Motor neuron (in vitro differentiated cells): ENCODE measurements at places on chromosomes 2 and 18. TPM values are rescaled to one million over a fixed set of nuclear protein-coding genes. Genes with fewer than 3 reads are reported as not detected.

ABCB11 gene
- total RNA-seq = 0.05 TPM in 2 replicates

HMSD gene
- total RNA-seq = 0.81 and 1.0 TPM in 2 replicates

WIPF1 gene
- total RNA-seq = 3.7 and 7.1 TPM in 2 replicates

HOXD3 gene
- total RNA-seq = 8.9 and 10.5 TPM in 2 replicates

GPBAR1 gene
- total RNA-seq = 4.8 and 6.9 TPM in 2 replicates

SMAD2 gene
- 97.7 and 104 TPM in 2 replicates for total RNA-seq

CCDC138 gene
- total RNA-seq = 14.0 and 16.2 TPM in 2 replicates

MAL gene
- 57.0 and 62.2 TPM in 2 replicates for total RNA-seq

CAPN14 gene
- 0.11 TPM in 1 of 2 replicates, not detected in the other for total RNA-seq

NAB1 gene
- 29.1 and 37.7 TPM in 2 replicates for total RNA-seq

SLC9A4 gene
- 1.7 and 2.9 TPM in 2 replicates for total RNA-seq

LIPG gene
- total RNA-seq = 14.4 and 16.1 TPM in 2 replicates

KDM3A gene
- total RNA-seq = 55.3 and 57.9 TPM in 2 replicates

SERPINB12 gene
- total RNA-seq = 0.38 TPM in 1 of 2 replicates, not detected in the other

TMEM37 gene
- 0.95 and 1.4 TPM in 2 replicates for total RNA-seq

AMER3 gene
- 0.09 and 0.69 TPM in 2 replicates for total RNA-seq

LHCGR gene
- 1.5 and 2.4 TPM in 2 replicates for total RNA-seq

UNC80 gene
- 4.1 and 4.6 TPM in 2 replicates for total RNA-seq

MREG gene
- total RNA-seq = 1.9 and 3.4 TPM in 2 replicates
